ENCODE measurements at places on chromosomes 2 and 18.

- no peak for DNase-seq
Measured at GRCh38 chr2:100588071-100588786, 25.4 kb downstream of the PDCL3 start.

GRCh38 chr2:28233164-28233676, 159.4 kb upstream of the FOSL2 start:
- no peak for DNase-seq

DNA sequence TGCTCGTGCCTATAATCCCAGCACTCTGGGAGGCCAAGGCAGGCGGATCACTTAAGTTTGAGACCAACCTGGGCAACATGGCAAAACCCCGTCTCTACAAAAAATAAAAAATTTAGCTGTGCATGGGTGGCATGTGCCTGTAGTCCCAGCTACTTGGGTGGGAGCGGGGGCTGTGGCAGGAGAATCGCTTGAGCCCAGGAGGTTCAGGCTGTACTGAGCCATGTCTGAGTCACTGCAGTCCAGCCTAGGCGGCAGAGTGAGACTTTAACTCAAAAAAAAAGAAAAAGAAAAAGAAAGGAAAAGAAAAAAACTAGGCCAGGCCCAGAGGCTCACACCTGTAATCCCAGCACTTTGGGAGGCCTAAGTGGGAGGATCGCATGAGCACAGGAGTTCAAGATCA, 30.8 kb downstream of the TWSG1 start:
- no peak for DNase-seq

GRCh38 chr2:31522786-31523185, 58.0 kb downstream of the SRD5A2 start:
- no peak for DNase-seq

DNA sequence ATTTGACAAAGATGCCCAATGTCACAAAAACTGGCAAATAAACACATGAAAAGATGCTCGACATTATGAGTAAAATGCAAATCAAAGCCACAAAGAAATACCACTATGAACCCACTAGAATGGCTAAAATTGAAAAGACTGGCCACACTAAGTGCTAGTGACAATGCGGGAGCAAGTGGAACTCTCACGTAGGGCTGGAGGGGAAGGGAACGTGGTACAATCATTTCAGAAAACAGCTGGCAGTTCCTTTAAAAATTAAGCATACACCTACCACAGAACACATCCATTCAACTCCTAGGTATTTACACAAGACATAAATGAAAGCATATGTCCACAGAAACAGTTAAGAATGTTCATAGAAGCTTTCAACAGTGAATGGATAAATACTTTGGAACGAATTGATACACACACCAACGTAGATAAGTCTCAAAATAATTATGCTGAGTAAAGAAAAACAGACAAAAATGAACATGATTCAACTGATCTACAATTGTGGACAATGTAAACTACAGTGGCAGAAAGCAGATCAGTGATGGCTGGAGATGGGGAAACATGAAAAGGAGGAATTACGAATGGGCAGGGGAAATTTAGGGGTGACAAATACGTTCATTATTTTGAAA, 71.7 kb downstream of the MYOM1 start:
- no peak for DNase-seq
